ENCODE measurements at places on chromosomes 12 and 14. TPM values are rescaled to one million over a fixed set of nuclear protein-coding genes. Genes with fewer than 3 reads are reported as not detected.

DNA sequence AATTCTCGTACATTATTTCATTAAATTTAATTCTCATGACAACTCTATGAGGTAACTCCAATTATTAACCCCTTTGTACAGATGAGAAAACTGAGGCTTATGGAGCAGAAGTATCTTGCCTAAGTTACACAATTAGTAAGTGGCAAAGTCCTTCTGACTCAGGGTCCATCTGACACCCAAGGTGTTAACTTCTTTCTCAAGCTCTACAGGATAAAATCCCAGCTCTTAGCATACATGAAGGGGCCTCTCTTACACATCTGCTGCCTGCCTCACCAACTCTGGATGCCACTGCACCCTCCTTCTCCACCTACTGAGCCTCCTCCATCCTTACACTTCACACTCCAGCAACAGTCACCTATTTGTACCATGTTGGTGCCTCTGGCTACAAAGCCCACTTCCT lies 4.3 kb upstream of the KRT72 start:
- peaks cover 5% of the 10 kb centered on the region for H3K4me1 ChIP-seq
- peaks cover 38% of the 10 kb centered on the region for H3K27me3 ChIP-seq
- H3K4me3 ChIP-seq, result no peak overlapping the region
- no peak for DNase-seq
- no peak overlapping the region for H3K27ac ChIP-seq

Gene ARHGAP9
- 16.1 TPM for total RNA-seq

- no peaks in the 10 kb centered on the region for H3K36me3 ChIP-seq
- H3K4me1 ChIP-seq, result peaks cover 3% of the 10 kb centered on the region
- H3K27me3 ChIP-seq, result no peaks in the 10 kb centered on the region
- peak; percentile 74 for DNase-seq
These were observed 6.0 kb downstream of the CLMN start for GRCh38 chr14:95313707-95314106.

DNA sequence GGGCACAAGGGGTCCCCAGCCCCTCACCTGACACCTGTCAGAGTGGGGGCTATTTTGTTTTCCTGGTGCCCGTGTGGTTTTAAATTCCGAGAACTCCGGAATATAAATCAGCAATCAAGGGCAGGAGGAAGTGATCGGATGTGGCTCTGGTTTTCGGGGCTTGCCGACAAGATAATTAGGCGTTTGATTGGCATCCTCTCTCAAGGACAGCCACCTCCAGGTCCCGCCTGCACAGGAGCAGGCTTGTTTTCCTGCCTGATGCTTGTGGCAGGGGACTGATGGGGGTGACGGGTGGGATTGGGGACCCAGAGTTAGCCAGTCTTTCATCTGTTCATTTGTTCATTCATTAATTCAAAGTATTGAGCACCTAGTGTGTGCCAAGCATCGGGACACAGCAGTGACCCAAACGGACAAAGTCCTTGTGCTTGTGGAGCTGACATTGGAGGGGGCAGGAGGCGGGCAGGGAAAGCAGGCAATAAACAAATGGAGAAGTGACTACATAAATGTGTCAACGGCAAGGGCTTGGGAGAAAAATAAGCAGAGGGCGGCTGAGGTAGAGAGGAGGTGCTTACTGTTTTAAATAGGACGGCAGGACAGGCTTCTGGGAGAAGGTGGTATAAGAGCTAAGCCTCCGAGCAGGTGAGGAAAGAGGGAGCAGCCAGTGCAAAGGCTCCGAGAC lies 166.5 kb downstream of the PHETA1 start:
- H3K27ac ChIP-seq, result no peak overlapping the region
- H3K36me3 ChIP-seq, result no peaks in the 10 kb centered on the region
- no peak overlapping the region for H3K4me3 ChIP-seq

DNA sequence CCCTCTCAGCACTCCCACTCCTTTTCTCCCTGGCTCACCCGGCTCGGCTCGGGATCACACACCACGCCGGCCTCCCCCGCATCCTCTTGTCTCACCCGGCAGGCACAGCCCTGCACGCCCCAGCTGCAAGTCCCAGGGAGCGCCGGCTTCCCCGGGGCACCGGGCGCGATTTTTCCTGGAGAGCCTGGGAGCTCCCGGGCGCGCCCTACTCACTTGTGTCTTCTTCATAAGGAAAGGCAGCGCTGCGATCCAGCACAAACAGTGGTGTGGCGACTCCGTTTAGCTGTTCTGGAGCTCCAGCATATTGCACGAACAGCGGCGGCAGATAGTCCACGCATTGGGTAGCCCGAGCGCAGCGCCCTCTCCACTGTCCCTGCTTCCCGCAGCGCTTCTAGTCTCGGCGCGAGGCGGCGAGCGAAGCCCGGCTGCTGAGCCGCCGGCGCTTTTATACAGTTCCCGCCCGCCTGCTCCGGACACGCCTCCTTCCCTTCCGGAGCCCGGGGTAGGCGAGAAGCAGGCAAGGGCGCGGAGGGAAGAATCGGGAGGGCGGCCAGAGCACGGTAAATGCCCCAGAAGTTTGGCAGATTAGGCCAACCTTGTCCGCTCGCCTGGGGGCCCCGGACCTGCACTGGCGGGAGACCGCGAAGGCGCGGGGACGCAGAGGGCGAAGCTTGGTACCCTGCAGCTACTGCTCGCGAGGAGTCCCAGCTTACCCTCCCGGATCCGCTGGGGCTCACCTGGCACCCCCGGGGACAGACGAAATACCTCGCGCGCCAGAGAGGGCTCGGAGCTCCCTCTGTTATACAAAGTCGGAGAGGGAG lies at the start of gene KITLG:
Gene KITLG (minus strand): TSS at position 421 of the 821 bp plus-strand sequence. CDS start 193 bp downstream, at position 228.
- H3K4me1 ChIP-seq, result peaks cover 39% of the 10 kb centered on the region
- H3K4me3 ChIP-seq, result peak within 1 kb of the TSS; percentile 90
- no peaks in the 10 kb centered on the region for H3K27me3 ChIP-seq

Gene EFS
- total RNA-seq, result 31.8 TPM

Measured in tibial nerve (tissue), 4 donors.